ENCODE measurements at places on chromosomes 2 and 18. TPM values are rescaled to one million over a fixed set of nuclear protein-coding genes. Genes with fewer than 3 reads are reported as not detected.

Gene BOK
- total RNA-seq, result 64.9 TPM

Gene BCL11A
- total RNA-seq, result 32.0 TPM

Gene NR4A2
- total RNA-seq, result 1.3 TPM

Gene MOGAT1
- not detected for total RNA-seq

Gene NCK2
- 62.9 TPM for total RNA-seq

Gene C2orf80
- total RNA-seq, result not detected

DNA sequence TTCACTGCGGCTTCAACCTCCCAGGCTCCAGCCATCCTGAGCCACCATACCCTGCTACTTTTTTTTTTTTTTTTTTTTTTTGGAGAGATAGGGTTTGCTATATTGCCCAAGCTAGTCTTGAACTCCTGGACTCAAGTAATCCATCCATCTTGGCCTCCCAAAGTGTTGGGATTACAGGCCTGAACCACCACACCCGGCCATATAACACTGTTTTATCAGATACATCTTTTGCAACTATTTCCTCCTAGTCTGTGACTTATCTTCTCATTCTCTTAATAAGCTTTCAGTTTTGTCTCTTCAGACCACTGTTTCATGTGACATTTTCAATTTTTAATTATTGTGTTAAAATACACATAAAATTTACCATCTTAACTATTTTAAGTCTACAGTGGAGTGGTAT lies 35.7 kb upstream of the FAM117B start:
- no peaks in the 10 kb centered on the region for H3K4me1 ChIP-seq
- no peak overlapping the region for H3K27ac ChIP-seq

DNA sequence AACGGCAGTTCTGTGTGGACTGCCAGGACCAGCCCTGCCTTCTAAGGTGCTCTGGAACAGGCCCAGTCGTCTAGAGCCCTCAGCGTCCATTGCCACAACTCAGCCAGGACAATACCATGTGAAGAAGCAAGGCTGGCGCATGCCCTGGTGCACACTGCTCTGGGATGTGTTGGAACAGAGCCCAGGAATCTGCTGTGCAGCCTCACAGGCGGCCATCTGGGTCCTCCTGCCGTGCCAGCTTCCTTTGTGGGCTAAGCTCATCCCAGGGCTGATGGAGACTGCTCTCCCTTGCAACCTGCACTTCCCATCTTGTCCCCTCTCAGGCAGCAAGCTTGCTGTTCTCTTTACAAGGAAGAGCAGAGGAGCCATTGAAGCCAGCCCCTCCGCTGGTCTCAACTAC lies 246.4 kb upstream of the PXDN start:
- no peak overlapping the region for H3K4me3 ChIP-seq
- no peaks in the 10 kb centered on the region for H3K36me3 ChIP-seq
- H3K27me3 ChIP-seq, result no peaks in the 10 kb centered on the region
- H3K27ac ChIP-seq, result no peak overlapping the region
- peak; percentile 38 for DNase-seq

- H3K27ac ChIP-seq, result no peak overlapping the region
- no peaks in the 10 kb centered on the region for H3K36me3 ChIP-seq
- H3K27me3 ChIP-seq, result no peaks in the 10 kb centered on the region
- H3K4me3 ChIP-seq, result no peak overlapping the region
Observed at GRCh38 chr18:50675043-50675442, 115.2 kb downstream of the MAPK4 start.

DNA sequence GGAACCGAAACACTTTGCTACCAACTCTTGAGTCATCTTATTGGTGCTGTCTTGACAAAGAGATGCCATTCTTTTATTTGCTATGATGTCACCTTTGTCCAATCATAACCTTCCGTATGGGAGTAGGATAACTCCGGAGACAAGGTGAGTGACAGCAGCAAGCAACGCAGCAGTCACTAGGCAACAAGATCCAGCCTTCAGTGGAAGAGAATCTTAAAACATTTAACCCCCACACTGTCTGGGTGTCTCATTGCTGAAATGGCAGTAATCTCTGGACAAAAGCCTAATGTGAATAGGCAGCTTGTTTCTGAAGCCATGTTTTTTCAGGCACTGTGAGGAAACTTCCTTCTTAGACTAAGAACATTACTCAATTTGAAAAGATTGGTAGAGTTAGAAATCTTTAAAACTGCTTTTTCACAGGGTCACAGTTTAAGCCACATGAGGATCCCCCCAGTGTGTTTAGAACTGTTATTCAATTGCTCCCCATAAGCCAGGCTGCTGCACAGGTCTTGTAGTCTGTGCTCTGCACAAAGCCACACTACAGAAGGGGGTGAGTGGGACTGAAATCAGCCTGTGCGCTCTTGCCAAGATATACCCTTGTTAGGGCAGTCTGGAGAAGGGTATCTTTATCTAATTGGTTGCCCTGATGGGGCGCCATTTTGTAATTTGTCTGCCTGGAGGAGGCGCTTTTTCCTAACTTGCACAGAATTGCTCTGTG lies 131.5 kb upstream of the STON1 start:
- no peak overlapping the region for H3K27ac ChIP-seq
- DNase-seq, result peak; percentile 57
- peak overlapping the region; percentile 29 for H3K4me3 ChIP-seq
- H3K27me3 ChIP-seq, result no peaks in the 10 kb centered on the region
- H3K4me1 ChIP-seq, result no peaks in the 10 kb centered on the region

GRCh38 chr18:74289137-74289536 lies 2.6 kb downstream of the CYB5A start:
- DNase-seq, result no peak
- no peaks in the 10 kb centered on the region for H3K36me3 ChIP-seq
- H3K4me1 ChIP-seq, result peaks cover 2% of the 10 kb centered on the region
- no peak overlapping the region for H3K4me3 ChIP-seq
- H3K27me3 ChIP-seq, result no peaks in the 10 kb centered on the region
- no peak overlapping the region for H3K27ac ChIP-seq

DNA sequence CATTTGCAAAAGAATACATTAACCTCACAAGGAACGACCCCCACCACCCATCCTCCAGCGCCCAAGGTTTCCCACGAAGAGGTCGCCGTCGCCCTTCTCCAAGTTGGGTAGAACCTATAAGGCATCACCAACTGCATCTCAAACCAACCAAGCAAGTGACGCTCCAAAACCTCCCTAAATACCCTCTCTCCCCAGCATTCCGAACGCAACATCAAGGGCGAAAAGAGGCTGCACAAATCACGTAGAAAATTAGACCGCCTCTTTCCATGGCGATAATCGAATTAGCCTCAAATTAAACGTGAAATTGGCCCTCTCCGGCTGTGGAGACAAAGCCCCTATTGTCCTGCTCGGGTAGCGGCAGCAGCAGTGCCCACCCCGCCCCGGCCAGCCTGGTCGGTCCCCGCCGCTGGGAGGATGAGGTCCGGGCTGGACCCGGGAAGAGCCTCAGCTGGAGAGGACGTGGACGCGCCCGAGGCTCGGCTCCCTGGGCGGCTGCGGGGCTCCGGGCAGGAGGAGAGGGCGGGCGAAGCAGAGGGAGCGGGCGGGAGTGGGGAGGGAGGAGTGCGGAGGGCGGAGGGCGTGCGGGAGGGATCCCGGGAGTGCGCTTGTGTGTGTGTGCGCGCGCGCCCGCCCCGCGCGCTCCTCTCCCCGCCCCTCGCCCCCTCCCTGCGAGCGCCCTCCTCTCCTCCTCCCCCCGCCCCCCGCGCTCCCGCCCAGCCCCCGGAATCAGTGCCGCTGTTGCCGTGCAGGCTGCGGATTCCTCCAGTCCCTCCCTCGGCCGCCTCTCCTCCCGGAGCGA lies at the start of gene SPTBN1:
SPTBN1 (plus strand) TSS at position 765 of the 799 bp plus-strand sequence. CDS start 70,092 bp downstream, outside the sequence.
- H3K4me1 ChIP-seq, result peaks cover 22% of the 10 kb centered on the region
- H3K27ac ChIP-seq, result peak within 1 kb of the TSS; percentile 65
- DNase-seq, result peak; percentile 87
- H3K4me3 ChIP-seq, result peak within 1 kb of the TSS; percentile 94

DNA sequence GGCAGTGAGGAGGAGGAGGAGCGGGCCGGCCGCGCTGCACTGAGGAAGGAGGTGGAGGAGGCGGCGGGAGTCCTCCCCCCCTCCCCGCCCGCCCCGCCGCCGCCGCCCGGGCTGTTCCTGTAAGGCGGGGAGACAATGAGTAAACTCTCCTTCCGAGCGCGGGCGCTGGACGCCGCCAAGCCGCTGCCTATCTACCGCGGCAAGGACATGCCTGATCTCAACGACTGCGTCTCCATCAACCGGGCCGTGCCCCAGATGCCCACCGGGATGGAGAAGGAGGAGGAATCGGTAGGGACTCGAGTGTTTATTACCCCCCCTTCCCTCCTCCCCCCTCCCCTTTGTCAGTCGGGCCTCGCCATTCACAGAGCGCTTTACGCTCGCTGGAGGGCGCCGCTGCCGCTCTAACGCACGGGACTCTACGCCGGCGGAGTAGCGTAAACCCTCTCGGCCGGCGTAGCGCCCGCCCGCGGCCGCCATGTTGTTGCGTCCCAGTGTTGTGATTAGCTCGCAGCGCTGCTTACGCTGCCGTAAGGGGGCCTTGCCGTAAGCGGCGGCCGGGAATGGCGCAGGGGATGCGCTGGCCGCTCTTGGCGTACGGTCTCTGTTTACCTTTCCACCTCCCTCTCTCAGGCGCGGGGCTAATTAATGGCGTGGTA lies 460 bp downstream of the EPC2 start:
- peaks cover 8% of the 10 kb centered on the region for H3K4me1 ChIP-seq
- DNase-seq, result peak; percentile 80
- peak overlapping the region; percentile 79 for H3K4me3 ChIP-seq
- no peaks in the 10 kb centered on the region for H3K36me3 ChIP-seq

- H3K36me3 ChIP-seq, result no peaks in the 10 kb centered on the region
- H3K27ac ChIP-seq, result no peak overlapping the region
- no peaks in the 10 kb centered on the region for H3K4me1 ChIP-seq
- no peaks in the 10 kb centered on the region for H3K27me3 ChIP-seq
- no peak overlapping the region for H3K4me3 ChIP-seq
Observed at GRCh38 chr18:69002233-69002632, 204.4 kb downstream of the CCDC102B start.

- H3K27ac ChIP-seq, result no peak overlapping the region
- DNase-seq, result peak; percentile 49
- no peaks in the 10 kb centered on the region for H3K27me3 ChIP-seq
- no peaks in the 10 kb centered on the region for H3K4me1 ChIP-seq
- H3K36me3 ChIP-seq, result no peaks in the 10 kb centered on the region
- H3K4me3 ChIP-seq, result no peak overlapping the region
Observed at GRCh38 chr2:36951574-36951973, 14.8 kb downstream of the STRN start.

- H3K36me3 ChIP-seq, result no peaks in the 10 kb centered on the region
- no peak overlapping the region for H3K27ac ChIP-seq
- no peak overlapping the region for H3K4me3 ChIP-seq
- no peaks in the 10 kb centered on the region for H3K27me3 ChIP-seq
- H3K4me1 ChIP-seq, result no peaks in the 10 kb centered on the region
Observed at GRCh38 chr18:54961016-54961423, 1.8 kb upstream of the CCDC68 start.

DNA sequence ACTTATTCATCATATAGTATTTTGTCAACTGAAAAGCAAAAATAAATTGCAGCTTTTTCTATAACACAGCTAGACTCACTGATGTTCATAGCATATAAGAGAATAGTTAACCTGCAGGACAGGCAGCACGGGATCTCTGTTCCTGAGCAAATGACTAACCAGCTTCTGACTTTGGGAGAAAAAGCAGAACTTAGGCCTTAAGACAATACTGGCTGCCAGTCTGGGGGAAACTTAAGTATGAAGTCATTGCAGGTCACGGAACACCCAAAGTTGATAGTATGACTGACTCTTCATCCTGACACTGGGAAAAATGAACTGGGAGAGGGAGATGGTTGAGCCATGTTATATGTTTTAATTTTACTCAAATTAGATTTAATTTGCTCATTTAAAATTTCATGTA lies 113.0 kb downstream of the DPP4 start:
- no peak overlapping the region for H3K4me3 ChIP-seq
- DNase-seq, result no peak
- H3K4me1 ChIP-seq, result no peaks in the 10 kb centered on the region

DNA sequence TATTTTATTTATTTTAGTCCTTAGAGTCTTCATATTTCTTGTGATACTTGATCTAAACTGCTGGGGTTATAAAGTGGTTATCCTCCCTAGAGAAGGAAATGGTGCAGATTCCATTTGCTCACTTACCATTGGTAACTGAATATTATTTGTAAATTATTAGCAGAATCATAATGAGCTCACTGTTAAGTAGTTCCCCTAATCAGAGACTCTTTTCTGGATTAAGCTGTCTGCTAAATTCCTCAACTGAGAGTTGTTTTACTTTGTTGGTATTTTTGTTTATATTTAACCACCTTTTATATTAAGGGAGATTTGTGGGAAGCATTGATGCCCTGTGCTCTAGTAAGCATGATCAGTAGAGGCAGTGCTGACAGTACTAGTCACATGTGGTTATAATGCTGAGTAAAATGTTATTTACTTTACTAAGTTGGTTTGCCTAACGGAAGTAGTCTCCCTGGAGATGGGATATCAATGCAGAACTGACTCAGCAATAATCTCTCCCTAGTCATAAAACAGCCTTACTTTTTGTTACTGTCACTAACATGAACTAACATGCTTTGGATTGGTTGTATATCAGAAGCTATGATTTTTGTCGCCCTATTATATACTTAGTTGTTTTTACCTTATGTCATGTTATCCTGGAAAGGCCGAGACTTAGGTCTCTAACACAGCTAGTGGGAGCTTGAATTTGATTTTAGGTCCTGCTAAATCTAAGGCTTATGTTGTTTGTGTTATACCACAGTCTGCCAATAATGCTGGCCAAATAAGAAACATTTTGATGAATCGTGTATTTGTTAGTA lies 166.7 kb downstream of the MCFD2 start:
- H3K4me1 ChIP-seq, result peaks cover 22% of the 10 kb centered on the region
- peak; percentile 82 for DNase-seq
- peak overlapping the region; percentile 63 for H3K27ac ChIP-seq
- no peaks in the 10 kb centered on the region for H3K27me3 ChIP-seq
- no peak overlapping the region for H3K4me3 ChIP-seq

DNA sequence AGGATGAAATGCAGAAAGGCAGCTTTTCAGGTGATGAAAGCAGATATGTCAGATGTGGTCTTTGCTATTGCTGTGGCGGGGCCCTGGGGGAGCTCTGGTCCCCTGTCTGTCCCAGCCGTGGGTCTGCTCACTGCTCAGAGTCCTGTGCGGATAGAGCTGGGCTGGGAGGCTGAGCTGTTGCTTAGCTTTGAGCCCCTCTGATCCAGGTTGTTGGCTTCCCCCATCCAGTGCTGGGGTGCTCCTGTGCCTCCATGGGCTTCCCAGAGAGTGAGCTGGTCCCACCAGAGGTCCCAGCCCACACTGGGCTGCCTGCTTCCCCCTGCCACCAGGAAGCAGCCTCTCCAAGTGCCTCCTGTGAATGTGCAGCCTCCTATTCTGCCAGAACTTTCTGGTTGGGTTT lies 55.4 kb downstream of the SH3RF3 start:
- no peaks in the 10 kb centered on the region for H3K36me3 ChIP-seq
- H3K27me3 ChIP-seq, result no peaks in the 10 kb centered on the region
- no peak for DNase-seq
- H3K4me3 ChIP-seq, result no peak overlapping the region
- H3K4me1 ChIP-seq, result peaks cover 11% of the 10 kb centered on the region

Measured in astrocyte (in vitro differentiated cells and primary cell).